ENCODE measurements at places on chromosomes 11 and 22. TPM values are rescaled to one million over a fixed set of nuclear protein-coding genes. Genes with fewer than 3 reads are reported as not detected.

The RFPL2 gene
- not detected for total RNA-seq

- DNase-seq, result no peak
Measured at GRCh38 chr22:37588546-37589215, 8.8 kb upstream of the LGALS2 start.

The KLHL35 gene
- total RNA-seq, result not detected

The MYOD1 gene
- not detected for total RNA-seq

DNA sequence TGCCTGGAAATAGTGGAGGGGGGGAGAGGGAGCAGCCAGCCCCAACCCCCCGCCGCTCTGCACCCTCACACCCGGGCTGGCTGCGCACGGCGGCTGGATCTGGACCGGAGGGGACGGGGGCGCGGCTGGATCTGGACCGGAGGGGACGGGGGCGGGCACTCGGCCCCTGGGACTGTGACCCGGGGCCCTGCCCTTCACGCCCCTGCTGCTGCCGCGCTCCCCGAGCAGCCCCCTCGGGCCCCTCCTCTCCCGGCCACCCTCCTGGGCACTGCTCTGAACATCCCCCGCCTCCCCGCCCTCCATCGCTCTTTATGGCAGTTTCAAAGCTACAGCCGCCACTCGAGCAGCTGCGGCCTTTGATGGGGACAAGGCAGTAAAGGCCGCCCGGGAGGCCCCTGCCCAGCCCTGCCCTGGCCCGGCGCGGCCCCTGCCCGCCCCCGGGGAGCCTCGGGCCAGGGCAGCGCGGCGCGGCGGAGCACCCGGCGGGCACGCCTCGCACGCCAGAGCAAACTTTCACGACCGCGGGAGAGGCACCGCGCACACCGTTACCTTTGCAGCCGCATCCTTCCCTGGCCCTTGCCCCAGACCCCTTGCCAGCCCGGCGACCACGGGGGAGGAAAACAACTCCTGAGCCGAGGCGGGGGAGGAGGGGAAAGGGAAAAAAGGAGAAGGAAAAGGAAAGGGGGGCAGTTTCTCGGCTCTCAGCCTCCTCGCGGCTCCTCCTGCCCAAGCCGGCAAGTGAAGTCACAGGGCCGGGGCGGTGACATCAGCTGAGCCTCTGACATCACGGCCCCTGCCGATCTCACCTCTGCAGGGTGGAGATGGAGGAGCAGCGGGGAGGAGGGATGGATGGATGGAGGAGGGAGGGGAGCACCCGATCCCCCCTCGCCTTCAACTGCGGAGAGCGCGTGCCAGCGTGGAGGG, 13.1 kb upstream of the TCF20 start:
- DNase-seq, result no peak

The KRTAP5-8 gene
- not detected for total RNA-seq

The ALKBH8 gene
- 7.9 TPM for total RNA-seq

The FAM227A gene
- 0.23 TPM for total RNA-seq

DNA sequence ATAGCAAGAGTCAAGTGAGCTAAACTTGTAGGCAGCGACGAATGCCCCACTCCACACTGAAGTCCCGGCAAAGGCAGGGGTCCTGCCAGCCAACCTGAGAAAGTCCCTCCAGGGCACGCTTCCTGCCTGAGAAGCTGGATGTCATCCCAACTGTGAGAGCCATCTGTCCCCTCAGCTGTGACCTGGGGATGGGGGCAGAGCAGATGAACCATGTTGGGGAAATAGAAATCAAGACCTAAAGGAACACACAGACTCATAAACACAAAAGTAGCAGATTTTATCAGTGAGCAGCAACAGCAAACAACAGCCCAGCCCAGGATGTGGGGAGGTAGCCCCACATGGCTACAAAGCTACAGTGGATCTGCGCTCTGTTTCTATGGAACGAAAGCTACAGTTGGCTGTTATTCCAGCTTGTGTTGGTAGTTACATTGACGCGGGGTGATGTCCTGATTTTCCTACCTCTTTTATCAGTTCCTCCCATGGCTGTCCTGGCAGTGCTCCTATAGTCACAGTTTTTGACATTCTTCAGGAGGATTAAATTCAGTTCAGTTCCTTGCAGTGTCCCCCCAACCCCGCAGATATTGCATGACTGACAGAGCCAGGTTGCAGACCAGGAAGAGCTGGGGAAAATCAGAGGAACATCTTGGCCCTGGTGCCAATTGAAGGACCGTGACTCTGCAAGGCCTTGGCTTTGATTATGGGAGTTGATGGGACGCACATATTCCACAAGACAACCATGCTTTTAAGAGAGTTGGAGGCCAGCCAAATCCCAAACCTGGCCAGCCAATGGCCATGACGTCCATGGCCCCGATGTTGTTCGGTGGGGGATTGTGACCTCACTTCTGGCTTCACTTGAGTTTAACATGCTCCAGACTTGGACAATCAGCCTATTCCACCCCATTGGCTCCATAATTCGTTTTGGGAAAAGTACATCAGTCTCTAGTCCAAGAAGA, 14.6 kb downstream of the MRGPRD start:
- DNase-seq, result no peak

DNA sequence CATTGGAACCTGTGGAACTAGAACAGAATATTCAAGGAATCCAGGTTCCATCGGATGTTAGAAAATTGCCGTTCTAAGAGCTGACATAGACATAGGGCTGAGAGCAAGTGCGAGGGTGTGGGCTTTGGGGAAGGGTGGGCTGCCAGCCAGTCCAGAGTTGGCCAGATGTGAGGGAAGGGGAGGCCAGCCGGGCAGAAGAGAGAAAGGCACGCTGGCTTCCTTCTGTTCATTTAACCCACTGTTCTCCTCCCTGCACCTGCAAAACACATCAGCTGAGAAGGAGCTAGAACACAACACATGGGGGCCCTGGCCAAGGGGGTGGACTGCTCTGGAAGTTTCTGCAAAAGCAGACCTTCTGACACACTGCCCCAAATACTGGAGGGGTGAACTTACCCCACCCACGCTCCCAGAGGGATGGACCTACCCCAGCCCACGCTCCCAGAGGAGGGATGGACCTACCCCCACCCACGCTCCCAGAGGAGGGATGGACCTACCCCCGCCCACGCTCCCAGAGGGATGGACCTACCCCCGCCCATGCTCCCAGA, 98.0 kb downstream of the SHANK2 start:
- DNase-seq, result no peak

- no peak for DNase-seq
Measured at GRCh38 chr11:99275521-99275920, 254.8 kb downstream of the CNTN5 start.

DNA sequence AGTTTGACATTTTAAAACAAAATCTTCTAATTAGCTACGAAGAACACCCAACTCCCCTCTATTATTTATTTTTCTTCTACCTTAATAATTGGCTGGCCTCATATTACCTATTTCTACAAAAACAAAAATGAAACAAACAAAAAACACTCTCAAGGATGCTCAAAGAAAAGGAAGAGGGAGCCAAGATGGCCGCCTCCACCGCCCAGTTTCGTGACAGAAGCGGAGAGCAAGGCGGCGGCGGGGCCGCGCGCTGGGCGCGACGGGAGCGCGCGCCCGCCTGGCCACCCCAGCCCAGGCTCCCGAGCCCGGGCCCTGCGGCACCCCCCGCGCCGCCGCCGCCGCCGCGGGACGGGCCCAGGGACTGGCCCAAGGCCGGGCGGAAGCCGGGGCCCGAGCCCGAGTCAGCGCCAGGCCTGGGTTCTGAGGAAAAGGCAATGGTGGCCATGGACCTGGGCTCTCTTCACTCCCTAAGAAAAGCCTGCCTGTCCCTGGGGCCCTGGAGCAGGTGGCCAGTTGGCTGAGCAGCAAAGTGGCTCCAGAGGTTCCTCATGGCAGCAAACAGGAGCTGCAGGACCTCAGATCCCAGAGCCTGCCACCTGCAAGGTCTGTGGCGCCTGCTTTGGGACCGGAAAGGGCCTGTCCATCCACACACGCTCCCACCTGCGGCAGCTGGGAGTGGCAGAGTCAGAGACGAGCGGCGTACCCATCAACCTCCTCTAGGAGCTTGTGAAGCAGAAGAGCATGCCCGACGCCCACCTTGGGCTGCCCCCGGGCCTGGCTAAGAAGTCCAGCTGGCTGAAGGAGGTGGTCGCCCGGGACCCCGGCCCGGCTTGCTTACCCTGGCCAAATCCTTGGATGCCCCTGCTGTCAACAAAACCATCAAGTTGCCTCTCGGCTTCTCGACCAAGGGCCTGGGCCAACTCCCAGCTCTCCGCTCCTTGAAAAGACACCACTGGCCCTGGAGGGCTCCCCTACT, 543.2 kb upstream of the CCDC179 start:
- DNase-seq, result no peak

DNA sequence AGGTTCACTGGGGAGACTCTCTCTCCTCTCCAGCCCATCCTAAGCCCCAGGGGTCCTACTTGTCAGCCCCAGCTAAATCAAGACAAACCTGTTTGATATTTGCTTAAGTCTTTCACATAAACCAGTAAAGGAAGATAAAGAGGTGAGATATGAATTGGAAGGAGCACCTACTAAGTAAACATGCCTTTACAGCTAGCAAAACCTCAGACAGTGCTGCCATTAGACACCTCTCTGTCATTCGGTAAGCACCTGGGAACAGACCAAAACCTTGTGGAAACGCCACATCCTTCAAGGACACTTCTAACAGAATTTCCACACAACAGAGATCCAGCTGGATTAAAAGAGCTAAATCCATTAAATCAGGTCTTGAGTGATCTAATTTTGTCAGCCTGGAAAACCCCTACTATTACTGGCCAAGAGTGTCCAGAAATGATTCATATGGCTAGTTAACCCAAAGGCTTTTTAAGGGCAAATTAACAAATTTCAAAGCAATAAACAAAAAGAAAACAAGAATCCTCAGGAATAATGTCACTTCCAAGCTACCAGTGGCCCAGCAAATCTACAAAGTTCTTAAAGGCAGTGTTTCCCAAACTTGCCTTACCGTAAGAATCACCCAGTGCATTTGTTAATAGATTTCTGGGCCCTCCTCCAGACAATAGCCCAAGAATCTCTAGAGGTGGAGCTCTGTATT, 2.4 kb downstream of the VPS37C start:
- DNase-seq, result no peak

GRCh38 chr11:115383431-115383830, 120.8 kb downstream of the CADM1 start:
- no peak for DNase-seq

The TTC12 gene
- 17.2 TPM for total RNA-seq

- DNase-seq, result no peak
Measured at GRCh38 chr11:15935373-15935772, 421.0 kb downstream of the SOX6 start.

DNA sequence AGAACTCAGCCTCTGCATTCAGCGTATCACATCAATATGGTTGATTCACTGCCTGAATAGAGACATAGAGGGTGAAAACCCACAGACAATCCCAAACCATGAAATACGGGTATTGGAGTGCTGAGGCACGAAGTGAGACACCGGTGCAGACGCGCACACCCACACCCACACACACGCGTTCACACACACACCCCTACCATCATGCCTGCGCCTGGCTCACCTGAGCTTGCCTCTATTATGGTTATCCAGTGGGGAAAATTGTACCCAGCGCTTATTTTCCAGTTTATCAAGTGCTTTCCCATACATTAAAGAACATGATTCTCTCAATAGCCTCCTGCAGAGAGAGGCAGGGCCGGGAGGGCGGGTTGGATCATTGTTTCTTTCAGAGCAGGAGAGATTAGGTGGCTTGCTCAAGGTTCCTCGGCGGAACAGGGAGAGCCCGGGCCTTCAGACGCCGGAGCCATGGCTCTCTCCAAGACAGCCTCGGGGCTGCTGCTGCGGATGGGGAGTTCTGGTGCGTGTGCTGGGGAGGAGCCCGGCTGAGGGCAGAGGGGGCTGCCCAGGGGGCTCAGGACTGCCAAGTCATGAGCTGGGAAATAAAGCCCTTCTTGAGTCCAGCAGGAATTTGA, 78.9 kb upstream of the THY1 start:
- DNase-seq, result no peak

DNA sequence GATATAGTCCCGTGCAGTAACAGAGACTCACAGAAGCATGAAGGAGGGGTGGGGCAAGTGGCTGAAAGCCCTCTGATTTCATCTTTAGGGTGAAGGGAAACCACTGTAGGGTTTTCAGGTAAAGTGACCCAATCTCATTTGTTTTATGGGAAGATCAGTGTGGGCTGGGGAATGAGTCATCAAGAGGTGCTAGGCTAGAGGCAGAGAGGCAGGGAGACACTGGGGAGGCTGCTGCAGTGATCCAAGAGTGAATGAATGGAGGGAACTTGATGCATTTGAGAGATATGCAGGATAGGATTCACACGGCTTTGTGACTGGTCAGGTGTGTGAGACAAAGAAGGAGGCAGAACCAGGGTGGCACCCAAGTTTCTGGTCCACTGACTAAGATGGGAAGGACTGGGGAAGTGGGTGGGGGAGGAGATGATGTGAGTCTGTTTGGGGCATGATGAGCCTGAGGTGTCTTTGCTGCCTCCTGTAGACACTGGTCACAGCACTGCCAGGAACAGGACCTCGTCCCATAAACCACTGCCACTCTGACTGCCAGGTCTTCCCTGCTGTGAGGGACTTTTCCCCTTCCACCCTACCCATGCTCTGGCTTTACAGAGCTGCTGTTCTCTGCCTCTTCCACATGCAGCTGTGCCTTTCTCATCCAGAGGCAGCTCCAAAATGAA, 239.0 kb downstream of the TENM4 start:
- DNase-seq, result no peak

GRCh38 chr11:27592098-27592780, 85.7 kb upstream of the LIN7C start:
- DNase-seq, result no peak

DNA sequence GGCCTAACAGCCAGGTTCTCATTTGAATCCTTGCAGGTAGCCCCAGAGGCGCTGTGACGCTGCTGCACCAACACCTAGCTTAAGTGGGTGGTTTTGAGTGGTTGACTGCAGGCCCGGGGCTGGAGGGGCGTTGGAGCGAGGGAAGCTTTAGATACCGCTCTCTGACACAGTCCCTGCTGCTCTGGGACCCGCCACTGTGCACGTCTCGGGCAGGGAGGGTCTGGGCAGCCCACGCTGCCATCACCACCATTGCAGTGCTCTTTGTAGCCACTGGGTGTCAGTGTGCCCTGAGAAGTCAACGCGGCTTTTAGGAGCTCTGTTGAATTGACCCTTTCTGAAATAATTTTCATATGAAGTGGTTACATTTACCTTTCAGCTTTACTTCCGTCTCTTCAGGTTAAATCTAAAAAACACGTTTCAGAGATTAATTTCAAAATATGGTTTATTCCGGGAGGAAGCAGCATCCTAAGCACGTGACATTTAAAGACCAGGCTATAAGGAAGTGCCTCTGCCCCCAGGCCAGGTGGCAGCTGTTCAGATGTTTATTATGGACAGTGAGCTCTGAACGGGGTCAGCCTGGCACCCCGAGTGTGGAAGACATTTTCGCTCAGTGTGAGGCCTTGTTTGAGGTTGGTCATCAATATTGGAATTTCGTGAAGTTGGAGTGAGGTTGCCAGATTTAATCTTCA, 30.9 kb upstream of the PARVB start:
- DNase-seq, result peak; percentile 30

The C11orf52 gene
- total RNA-seq, result not detected

The KRTAP5-10 gene
- total RNA-seq, result not detected

- no peak for DNase-seq
Measured at GRCh38 chr22:46578251-46578823, 40.9 kb upstream of the CELSR1 start.

DNA sequence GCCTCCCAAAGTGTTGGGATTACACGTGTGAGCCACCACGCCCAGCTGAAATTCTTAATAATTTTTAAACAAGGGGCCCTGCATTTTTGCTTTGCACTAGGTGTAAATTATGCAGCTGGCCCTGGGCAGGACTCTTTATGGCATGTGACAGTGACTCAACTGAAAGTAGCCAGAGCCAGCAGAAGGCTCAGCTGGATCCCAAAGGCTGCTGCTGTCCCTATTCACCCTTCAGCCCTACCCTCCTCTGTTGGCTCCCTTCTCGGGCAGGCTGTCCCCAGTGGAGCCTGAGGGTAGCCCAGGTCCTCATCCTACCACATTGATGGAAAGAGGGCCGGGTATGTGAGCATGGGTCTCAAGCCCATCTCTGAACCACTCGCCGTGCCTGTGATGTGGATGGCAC, 45.6 kb downstream of the CD82 start:
- no peak for DNase-seq

All from H4 (cell line).